Epithelial cell of prostate (primary cell): ENCODE measurements at places on chromosomes 2 and 18.
A peak's percentile ranks its signal among the peaks of the same experiment; 100 is the strongest.

DNA sequence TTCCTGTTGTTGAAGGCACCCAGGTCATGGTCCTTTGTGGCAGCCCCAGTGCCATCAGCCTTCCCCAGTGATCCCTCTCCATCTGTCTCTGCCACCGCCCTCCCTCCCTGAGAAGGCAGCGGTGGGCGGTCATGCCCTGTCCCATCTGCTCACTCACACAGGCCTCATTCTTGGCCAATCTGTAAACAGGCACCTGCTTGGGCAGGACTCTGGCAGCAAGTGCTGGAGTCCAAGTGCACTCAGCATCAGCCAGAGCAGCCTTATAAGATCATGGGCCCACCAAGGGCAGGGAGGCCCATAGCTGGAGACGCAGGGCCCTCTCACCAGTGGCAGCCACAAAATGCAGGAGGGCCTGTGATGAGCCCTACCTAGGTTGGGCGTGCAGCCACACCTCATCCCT is 140.9 kb downstream of the TWIST2 start:
- DNase-seq, result no peak

DNA sequence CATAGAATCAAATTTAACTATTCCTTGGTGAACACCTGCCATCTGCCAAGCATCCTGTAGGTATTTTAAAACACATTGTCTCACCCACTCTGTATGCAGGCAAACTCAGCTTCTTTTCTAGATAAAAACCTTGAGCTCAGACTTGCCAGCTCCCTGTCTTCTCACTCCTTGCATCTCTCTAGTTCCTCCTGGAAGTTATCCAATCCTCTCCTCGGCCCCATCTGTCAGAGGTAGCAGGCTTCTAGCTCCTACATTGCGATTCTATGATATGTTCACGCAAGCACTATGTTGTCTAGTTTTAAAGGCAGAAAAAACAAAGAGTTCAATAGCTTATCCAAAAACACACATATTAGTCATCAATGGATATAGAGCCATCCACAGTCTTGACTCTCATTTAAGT is 67.0 kb upstream of the APCDD1 start:
- DNase-seq, result no peak

- DNase-seq, result no peak
Observed at GRCh38 chr18:70981400-70982140, 692.7 kb downstream of the SOCS6 start.

GRCh38 chr2:108988796-108989713 is at the start of gene EDAR:
EDAR (minus strand) TSS chr2:108989220; CDS start chr2:108931014, 58,206 bp downstream.
- no peak for DNase-seq

- no peak for DNase-seq
Observed at GRCh38 chr18:63177919-63178821, 141.4 kb downstream of the BCL2 start.

DNA sequence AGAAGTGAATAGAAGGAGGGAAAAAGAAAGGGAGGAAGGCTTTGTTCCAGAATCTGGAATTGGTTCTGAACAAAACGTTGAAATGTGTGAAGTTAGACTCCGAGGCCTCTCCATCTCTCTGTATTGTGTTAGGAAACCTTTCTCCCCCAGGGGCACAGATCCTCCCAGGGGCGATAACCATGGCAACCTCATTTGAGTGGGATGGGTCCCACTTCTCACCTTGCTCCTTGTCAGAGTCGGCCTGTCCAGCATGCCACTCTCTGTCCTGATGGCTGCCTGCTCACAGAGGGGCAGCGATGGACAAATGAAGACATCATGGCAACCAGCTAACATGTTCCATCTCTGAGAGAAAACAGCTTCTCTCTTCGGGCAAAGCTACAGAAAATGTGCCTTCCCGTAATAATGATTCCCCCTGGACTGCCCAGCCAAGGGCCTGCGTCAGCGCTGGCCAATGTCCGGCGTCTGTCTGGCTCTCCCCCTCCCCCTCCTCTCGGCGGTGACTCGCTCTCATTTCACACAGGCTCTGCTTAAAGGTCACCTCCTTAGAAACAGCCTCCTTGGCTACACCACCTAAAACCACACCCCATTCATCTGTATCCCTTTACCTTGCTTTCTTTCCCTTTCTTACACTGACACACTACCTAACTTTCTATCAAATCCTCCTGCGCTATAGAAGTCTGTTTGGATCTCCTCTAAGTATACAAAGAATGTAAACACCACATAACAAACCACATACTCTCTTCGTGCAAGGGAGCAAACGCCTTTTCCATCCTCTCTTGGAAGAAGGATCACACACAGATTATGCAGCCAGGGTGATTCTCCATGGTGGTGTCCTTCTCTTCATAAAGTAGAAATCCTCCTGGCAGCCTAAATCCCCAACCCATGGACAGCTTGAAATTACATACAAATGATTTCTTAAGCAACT is 32.1 kb upstream of the TTC39C start:
- DNase-seq, result no peak

GRCh38 chr2:138841459-138841858 is 61.3 kb upstream of the NXPH2 start:
- DNase-seq, result no peak

DNA sequence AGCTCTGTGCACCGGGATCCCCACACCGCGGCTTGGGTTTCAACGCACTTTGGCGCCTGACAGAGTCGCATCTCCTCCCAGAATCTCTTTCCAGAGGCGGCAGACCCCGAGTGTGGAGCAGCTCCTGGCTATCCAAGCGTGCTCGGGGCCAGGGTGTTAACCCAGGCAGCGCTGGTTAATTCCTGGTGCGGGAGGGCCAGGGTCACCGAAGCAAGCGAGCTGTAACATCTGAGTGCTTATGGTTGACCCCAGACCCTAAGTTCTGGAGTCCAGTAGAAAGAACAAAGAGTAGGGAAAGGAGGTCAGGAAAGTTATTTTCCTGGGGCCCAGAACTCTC is 566 bp upstream of the OSR1 start:
- DNase-seq, result no peak

GRCh38 chr2:195652911-195653310 is 4.1 kb upstream of the SLC39A10 start:
- no peak for DNase-seq

DNA sequence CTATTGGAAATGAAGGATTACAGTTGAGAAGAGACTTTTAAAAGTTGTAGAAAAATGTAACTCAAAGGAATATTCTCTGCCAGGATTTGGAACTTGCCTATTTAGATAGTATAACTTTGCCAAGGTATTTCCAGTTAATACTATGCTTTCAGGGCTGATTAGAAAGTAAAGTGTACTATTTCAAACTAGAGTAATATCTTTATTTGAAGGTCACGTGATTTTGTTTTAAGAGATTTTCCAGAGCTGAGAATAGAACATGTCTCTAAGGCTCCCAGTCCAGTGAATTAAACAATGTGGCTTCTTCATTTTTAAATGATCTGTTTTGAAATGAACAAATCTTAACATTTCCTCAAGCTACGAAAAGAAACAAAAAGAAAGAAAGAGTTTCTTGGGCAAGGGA is 53.9 kb downstream of the CCDC148 start:
- DNase-seq, result no peak

- no peak for DNase-seq
Observed at GRCh38 chr2:178412047-178412446, 38.9 kb downstream of the PRKRA start.

DNA sequence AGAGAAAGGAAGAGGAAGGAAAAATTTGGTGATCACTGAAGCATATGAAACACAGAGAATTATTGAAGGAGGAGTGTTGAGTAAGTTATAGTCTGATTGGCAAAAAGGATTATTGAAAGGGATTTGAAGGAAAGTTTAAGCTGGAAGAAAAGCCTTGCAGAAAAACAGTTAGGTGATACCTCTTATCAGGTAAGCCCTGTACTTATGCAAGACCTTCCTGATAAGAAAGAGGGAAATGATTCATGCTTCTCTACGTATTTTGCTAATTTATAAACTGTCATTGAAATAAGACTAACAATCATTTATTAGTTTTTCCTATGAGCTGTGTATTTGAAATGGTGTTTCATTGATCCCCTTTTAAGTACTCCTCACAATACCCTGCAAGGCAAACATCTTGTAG is 793.9 kb upstream of the NRXN1 start:
- no peak for DNase-seq

- peak; percentile 62 for DNase-seq
Observed at GRCh38 chr18:12948050-12948804, 416 bp downstream of the SEH1L start.

DNA sequence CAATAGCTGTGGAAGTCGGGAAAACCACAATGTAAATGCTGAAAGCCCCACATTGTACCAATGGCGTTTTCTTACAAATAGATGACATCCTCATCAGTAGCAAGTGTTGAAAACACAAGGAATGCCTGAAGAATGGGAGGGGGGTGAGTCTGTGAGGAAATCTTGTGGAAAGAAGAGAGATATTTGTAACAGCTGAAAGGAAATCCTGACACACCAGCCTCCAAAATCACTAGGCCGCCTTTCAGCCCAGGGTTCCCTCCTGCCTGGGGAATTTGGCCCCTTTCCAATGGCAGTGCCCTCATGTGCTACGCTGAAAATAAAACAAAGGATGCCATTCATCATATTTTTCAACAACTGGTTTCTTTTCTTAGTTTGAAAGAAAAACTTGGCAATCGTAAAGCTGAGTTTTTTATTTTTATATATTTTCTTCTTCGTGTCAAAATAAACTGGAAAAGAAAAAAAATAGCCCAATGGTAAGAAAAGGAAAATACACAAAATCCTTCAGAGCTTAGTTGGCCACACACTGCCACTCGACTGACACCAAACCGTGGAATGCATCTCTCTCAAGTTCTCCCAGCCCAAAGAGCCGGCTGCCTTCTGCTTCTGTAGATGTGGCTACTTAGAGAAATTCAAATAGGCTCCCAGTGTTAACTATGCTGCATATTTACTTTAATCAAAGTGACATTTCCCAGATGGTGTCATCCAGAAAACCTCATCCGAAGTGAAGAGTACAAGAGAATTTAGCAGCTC is 52.0 kb downstream of the FTCDNL1 start:
- DNase-seq, result no peak

GRCh38 chr2:18531194-18531593 is 29.3 kb downstream of the RDH14 start:
- DNase-seq, result no peak
